ENCODE measurements at places on chromosomes 13 and 19. TPM values are rescaled to one million over a fixed set of nuclear protein-coding genes. Genes with fewer than 3 reads are reported as not detected.

DNA sequence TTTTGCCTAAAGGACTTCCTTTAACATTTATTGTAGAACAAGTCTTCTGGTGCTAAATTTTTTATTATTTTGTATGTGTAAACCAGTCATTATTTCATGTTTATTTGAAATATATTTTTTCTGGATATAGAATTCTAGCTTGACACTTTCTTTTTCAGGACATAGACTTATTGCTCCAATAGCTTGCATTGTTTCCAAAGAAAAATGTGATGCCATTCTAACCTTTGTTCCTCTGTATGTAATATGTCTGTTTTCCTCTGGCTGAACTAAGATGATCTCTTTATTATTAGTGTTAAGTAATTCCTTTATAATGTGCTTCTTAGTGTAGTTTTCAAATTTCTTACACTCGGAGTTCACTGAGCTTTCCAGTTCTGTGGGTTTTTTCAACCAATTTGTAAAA lies 174.1 kb upstream of the STARD13 start:
- DNase-seq, result no peak

- DNase-seq, result no peak
Observed at GRCh38 chr13:91368101-91368500, 20.6 kb downstream of the MIR17HG start.

GRCh38 chr19:14305706-14306105 lies 75.5 kb upstream of the ADGRE5 start:
- DNase-seq, result no peak

GRCh38 chr13:53460796-53461195 lies 432.2 kb downstream of the OLFM4 start:
- no peak for DNase-seq

DNA sequence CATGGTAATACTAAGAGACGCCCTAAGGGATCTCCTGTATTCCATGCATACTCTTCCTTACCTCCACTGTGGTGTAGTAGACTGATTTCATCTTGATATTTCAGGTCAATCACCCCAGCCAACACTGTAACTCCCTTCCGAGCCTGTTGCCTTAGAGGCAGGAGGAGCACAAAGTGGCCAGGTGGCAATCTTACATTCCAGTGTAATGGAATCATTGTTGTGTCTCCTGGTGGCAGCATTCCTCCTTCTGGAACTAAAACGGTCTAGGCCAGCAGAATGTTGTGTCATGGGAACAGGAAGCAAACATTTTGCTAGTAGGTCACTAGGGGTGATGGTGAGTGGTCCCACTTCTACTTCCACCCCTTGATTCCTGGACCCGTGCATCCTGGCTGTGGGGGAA lies 405.7 kb upstream of the SLC10A2 start:
- no peak for DNase-seq

GRCh38 chr13:111880185-111880584 lies 186.8 kb upstream of the SOX1 start:
- DNase-seq, result no peak

DNA sequence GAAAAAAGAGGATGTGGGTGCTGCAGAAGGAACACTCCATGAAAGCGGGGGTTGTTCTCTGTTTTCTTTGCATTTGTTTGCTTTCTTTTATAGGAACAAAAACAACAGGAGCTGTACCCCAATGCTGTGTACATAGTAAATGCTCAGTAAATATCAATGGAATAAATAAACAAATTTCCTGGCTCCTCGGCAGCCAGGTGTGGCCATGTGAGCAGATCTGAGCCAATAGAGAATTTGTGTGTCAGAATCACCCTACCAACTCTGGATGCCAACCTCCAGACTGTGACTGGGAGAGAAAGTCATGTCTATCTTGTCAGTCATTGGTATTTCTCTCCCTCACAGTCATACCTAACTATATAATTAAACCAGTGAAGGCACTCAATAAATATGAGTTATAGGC lies 10.6 kb upstream of the CLPP start:
- no peak for DNase-seq

- DNase-seq, result no peak
Observed at GRCh38 chr19:29983568-29983967, 41.5 kb downstream of the URI1 start.

DNA sequence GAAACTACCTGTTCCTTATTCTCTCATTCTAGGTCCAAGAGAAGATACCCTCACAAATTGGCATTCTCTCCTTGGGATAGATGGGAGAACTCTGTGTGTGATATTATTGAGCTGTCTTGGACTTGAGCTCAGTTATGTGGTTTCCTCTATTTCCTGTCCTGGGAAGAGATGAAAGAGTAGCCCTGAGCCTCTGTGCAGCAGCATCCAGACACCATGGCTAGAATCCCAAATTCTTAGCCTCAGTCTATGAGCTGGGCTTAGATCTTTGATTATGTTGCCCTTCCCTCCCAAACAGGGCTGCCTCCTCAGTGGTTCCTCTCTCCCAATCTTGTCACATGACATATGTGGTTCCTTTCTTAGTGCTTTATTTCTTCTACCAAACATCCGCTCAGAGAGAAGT lies 290.7 kb downstream of the SPRY2 start:
- no peak for DNase-seq

- no peak for DNase-seq
Observed at GRCh38 chr13:51457086-51457815, 4.4 kb upstream of the INTS6 start.

DNA sequence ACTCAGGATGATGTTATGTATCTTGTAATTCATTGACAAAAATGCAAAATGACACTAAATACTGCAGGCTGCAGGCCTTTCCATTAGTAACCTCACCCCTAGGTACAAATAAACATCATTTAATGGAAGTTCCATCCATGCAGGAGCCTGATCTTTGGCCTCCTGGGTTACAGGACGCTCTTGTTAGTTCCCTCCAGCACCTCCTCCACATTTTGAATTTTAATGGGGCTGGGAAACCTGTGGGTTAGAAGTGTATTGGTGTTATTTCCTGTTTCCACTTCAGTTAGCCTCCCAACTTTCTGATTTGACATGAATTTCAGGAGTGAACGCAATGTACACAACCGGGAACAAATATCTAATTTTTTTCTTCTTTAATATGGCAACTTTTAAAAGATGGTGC lies 237.1 kb upstream of the ARGLU1 start:
- DNase-seq, result no peak

DNA sequence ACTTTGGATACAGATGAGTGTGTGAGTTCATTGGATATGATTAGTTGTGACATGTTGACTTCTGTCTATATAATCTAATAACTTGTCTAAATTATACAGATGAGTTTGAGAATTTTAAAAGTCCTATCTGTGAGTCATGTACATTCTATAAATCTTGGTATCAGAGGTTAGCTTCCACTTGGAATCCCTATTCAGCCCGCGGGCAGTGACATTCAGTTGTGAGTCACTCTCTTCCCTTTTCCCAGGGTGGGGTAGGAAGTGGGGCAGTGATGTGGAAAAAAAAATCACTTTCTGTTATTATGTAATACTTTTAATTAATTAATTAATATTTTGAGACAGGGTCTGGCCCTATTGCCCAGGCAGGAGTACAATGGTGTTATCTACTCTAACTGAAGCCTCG lies 33.0 kb upstream of the ZNF808 start:
- DNase-seq, result no peak

DNA sequence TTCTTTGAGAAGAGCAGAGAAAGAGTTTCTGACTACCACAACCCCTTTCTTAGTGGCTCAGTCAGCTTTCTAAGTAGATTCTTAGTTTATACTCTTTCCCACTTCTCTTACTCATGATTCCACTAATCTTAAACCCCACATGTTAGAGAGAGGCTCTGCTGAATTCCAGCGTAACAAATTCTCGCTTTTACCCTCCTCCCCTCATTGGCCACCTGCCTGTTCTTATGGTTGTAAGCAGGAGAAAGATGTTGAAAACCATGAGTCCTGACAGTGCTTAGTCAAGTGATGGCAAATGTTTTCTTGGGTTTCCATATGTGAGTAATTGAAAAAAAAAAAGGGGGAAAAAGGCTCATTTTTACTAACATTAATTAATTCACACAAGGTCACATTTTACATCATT lies 125.9 kb downstream of the ZDHHC20 start:
- DNase-seq, result no peak

DNA sequence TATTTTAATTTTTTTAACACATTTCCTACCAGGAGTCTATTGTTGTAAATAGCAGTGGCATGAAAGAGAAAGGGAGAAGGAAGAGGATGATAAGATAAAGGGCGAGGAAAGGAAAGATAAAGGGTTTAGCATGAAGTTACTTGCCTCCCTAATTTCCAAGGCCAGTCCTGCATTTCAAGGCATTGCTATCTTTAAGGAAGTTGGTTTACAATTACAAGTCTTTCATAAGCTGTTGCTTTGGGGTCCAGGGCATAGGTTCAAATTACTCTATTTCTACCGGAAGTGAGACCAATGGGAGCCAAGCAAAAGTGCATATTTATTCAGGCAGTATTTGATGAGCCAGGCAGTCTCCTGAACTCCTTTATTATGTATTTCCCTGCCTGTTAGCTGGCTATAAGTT lies 27.7 kb upstream of the UBL3 start:
- DNase-seq, result no peak

GRCh38 chr13:73803997-73804396 lies 330.2 kb downstream of the KLF12 start:
- no peak for DNase-seq

- no peak for DNase-seq
Observed at GRCh38 chr13:114103801-114104654, 28.4 kb downstream of the RASA3 start.

GRCh38 chr13:79810669-79811068 lies 329.7 kb downstream of the NDFIP2 start:
- no peak for DNase-seq

GRCh38 chr19:45692187-45693105 lies at the start of gene QPCTL:
QPCTL (plus strand) TSS chr19:45692666; CDS start chr19:45692704, 38 bp downstream.
- DNase-seq, result peak; percentile 96

DNA sequence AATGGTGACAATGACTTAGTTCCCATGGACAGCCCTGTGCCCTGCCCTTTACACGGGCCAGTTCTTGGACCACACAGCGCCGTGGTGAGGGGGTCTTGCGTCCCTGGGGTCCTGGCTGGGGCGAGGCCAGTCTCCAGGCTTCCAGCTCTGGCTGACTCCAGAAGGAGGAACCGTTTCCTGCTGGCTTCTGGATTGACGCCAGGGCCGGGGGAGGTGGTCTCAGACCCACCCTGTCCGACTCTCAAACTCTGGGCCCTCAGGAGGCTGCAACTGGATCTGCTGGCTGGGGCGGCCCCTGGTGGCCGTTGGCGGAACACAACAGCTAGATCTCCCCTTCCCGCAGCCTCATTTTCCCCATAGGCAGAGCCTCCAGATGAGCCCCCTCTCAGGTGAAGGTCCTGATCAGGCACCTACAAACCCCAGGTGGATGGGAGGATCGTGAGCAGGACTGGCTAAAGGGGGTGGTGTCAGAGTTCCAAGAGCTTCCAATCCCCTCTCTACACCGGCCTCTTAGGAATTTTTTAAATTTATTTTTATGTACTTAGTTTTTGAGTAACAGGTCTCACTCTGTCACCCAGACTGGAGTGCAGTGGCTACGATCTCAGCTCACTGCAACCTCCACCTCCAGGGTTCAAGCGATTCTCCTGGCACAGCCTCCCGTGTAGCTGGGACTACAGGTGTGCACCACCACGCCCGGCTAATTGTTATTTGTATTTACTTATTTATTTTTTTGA lies 8.0 kb downstream of the CCDC194 start:
- DNase-seq, result peak; percentile 22

- DNase-seq, result no peak
Observed at GRCh38 chr13:75312884-75313520, 169.0 kb downstream of the TBC1D4 start.

DNA sequence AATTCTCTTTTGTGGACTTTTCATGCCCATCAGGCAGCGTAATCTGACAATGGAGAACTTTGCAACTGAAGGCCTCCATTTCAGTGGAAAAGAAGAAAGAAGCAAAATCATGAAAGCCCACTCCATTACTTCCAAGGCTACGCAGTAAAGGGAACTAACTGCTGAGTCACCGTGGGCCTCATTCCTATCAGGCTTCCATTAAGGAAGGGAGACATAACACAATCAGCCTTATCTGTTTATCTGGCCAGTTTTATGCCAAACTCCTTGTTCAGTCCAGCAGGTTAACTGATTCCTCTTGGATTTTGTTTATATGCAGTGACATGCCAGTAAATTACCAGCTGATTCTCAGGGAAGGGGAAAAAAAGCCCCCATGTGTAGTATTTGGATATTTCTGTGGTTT lies 56.8 kb upstream of the KATNAL1 start:
- DNase-seq, result no peak

DNA sequence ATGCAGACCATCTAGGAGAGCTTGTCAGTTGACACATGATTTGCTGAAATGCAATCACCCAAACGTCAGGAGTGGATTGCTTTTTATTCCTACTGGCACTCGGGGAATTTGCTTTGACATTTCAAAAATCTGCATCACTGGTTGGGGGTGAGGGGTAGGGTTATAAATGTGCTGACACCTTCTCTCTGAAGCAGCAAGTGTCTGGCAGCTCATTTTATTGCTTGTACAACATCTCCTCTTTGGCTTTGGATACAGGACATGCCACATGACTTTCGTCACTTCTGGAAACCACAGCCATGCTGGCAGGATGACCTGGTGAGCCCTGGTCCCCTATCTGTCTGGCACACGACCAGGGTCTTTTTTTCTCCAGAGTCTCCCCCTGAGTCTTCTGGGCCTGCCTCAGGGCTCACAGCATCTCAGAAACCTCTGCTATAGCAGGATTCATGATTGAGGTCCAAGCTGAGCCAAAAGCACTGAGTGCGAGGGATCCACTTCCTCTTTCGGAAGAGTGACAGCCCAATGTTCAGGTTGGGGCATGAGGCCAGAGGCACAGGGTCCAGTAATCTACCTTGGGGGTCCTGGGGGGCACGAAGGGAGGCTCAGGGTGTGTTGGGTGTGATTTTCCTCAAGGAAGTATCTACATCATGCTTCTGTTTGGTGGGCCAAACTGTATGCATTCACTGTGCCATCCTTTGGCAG lies 60.1 kb downstream of the HSPH1 start:
- no peak for DNase-seq

The CTU1 gene
- 3.2 TPM for polyA plus RNA-seq

The SPACA4 gene
- polyA plus RNA-seq, result not detected

The CYP2B6 gene
- polyA plus RNA-seq, result not detected

The DBP gene
- polyA plus RNA-seq, result 11.4 TPM

The ACP7 gene
- polyA plus RNA-seq, result 0.42 TPM

The CALR3 gene
- polyA plus RNA-seq, result 0.07 TPM

The PSG3 gene
- polyA plus RNA-seq, result not detected

The ZNF66 gene
- 1.4 TPM for polyA plus RNA-seq

The NCR1 gene
- polyA plus RNA-seq, result not detected

The PRTN3 gene
- polyA plus RNA-seq, result 0.14 TPM

The LYPD5 gene
- polyA plus RNA-seq, result 0.49 TPM
